ENCODE measurements at places on chromosomes 1 and 21. TPM values are rescaled to one million over a fixed set of nuclear protein-coding genes. Genes with fewer than 3 reads are reported as not detected.

The PEAR1 gene
- total RNA-seq: 17.1 TPM

The IFNLR1 gene
- 8.6 TPM for total RNA-seq

The NHLH1 gene
- total RNA-seq: 0.08 TPM

The CD1E gene
- total RNA-seq: not detected

The SELP gene
- total RNA-seq: not detected

The CLCA1 gene
- not detected for total RNA-seq

GRCh38 chr21:36035381-36035791 is 24.9 kb downstream of the SETD4 start:
- DNase-seq: no peak

GRCh38 chr1:41464885-41465284 is 19.6 kb downstream of the EDN2 start:
- no peak for DNase-seq

GRCh38 chr21:29018540-29018939 is 609 bp downstream of the RWDD2B start:
- DNase-seq: no peak

DNA sequence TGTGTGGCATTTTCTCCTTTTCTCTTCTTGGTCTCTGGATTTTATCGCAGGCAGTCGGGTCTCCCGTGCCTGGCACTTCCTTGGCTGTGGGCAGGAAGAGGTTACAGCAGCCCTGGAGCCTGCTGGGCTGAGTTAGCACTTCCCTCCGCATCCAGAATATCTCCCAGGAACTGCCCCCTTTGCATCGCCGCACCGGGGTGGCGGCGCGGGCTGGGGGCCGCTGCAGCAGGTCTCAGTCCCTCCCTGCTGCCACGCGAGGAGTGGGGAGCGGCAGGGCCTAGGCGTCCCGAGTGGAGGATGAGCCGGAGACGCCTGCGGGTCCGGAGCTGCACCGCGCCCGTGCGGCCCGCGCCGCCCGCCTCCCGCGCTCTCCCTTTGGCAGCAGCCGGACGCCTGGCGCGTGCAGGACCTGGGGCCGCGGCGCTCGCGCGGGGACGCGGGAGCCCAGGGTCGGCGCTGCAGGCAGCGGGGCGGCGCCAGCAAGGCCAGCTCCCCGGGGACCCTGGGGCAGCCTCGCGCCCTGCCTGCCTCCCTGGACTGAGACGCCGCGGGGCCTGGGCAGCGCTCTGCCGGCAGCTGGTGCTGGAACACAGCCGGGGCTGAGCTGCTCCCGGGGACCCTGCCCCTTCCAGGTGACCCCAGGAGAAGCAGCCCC is 192.8 kb downstream of the PRDM2 start:
- DNase-seq: no peak

DNA sequence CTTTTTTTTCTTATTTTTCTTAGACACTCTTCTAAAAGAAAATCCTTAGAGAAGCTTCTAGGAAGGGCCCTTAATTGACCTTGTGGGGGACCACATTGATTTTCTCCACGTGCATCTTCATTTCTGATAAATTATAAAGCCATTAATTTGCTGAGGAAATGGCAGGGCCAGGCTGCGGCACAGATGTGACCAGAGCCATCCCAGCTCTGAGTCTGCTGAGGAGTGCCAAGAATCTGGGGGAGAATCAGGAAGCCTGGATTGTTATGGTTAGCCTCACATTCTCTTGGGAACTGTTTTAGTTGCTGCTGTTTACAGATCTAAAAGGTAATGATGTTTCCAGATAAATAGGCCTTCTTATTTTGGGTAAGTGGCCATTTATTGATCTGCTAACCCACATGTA is 16.2 kb downstream of the PROX1 start:
- DNase-seq: no peak

DNA sequence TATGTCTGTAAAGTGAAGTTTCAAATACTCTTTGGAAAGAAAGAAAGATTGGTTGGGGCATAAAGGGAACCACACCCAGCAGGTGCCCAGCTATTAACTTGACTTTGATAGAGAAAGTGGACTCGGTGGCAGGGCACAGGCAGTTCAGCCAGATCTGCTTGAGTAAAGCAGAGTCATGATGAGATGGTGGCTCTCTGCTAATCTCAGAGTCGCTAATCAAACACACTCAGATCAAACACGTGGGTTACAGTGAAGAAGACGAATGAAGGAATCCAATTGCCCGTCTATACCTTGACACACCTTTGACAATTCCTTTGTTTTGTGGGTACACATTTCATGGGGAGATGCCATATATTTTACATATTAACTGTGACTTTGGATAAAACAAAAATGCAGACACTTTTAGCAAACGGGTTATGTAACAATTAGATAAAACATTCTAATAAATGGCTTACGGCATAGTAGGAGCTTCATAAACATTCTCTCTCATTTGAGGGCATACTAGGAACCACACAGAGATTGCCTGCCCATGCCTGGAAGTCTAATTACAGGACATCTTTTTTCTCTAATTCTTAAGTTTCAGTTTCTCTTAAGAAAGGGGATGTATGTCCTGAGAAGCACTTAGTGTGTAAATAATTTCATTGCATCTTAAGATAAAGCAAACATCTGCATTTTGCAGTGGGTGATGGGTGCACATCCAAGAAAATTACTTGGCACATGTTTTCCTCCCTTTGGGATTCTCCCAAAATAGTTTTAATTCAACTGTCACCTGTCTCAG is 7.2 kb downstream of the CBR1 start:
- DNase-seq: no peak

- DNase-seq: no peak
Observed at GRCh38 chr1:202809597-202810159, 1.1 kb upstream of the PCAT6 start.

Measured in kidney epithelial cell (primary cell).